HT1080 (cell line): ENCODE measurements at places on chromosomes 11 and 22.

DNA sequence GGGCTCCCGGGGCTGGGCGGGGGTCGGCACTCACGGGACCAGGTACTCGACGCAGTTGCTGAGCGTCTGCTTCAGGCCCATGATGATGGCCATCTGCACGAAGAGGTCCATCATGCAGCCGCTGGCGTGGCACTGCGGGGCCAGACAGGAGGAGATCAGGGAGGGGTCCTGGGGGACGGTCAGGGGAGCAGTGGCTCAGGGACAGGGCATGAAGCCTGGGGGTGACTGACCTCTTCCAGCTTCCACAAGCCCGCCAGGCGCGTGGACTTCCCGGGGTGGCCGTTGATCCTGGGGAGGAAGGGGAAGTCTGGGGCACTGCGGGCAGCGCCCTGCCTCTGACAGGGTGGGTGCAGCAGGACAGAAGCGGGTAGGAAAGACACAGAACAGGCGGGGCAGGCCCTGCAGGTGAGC lies 6.1 kb upstream of the SIGIRR start:
- DNase-seq = no peak

- DNase-seq = no peak
Observed at GRCh38 chr11:68524681-68525080, 64.1 kb downstream of the PPP6R3 start.

- peak; percentile 62 for DNase-seq
Observed at GRCh38 chr11:12123273-12123672, 12.9 kb downstream of the MICAL2 start.

DNA sequence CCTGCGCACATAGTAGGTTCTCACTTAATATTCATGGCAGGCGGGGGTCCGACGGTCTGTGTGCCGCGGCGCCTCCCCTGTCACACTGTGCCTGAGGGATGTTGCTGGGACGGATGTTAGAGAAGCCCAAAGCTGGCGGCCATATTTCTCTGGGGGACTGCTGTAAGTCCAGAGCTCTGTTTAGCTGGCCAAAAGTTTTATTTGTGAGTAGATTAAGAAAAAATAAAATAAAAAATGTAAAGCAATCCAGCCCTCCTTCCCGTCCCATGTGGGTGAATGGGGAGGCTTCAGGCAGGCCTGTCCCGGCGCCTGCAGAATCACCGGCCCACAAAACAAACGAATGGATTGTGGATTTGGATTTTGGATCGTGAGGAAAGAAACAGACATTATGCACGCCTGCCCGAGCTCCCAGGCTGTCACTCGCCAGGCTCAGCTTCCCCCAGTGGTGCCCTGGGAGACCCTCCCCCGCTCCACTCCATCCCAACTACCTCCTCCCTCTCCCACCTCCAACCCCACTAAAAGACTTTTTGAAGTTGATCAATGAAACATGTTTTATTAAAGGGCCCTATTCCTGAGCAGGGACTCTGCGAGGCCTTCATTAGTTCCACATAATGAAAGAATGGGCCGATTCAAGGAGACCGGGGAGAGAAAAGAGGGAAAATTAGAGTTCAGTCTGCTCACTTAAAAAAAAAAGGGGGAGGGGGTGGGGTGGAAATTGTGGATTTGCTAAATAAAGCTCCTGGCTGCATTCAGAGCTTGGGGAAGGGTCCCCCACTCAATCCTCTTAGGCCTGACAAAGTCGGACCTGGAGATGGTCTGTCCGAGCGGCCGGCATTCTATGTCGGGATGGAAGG lies 20.4 kb upstream of the SCUBE1 start:
- no peak for DNase-seq

- DNase-seq = no peak
Observed at GRCh38 chr11:111089759-111090158, 155.8 kb upstream of the POU2AF2 start.

DNA sequence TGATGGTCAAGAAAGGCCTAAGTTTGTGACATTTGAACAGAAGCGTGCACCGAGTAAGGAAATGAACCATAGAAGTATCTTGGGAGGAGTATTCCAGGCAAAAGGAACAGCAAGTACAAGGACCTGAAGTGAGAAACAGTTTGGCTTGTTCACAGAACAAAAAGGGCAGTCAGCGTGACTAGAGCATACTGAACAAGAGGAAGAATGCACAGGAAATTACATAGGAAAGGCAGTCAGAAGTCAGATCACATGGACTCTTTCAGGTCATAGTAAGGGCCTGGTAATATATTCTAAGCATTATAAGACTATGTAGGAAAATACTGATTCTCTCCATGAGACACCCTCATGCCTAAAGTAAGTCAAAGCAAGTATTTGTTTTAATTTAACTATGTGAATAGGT lies 52.3 kb upstream of the GAB2 start:
- DNase-seq = no peak

DNA sequence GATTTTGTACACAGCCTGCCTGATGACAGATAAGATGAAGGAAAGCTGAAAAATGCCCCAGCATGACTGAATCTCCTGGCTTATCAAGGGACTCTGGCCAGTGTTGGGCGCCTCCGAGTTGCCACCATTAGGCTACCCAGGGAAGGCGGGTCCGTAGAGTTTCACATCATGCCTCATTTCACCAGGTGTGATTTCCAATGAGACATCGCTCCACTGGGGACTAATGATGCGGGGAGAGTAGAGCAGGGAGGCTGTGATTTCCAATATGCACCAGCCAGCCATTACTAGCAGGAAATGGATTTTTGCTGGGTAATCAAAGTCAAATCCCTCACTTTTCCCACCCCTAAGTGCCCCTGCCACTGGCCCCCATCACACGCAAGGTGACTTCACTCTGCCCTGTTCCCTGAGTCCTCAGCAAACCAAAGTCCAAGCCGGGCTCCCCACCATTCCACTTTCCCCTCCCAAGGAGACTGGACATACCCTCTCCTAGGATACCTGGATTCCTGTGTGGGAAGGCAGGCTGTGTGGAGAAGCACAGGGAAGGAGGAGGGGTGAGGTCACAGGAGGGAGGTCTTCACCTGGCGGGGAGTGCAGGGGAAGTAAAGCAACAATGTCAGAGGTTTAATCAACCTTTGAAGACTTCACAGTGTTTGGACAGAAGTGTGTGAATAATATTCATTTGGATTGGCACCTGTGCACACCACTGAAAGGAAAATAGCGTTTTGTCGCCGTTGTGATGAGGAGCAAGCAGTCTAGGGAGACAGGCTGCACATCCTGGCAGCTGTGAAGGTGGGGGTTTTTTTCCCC lies 613.3 kb upstream of the CADM1 start:
- no peak for DNase-seq

DNA sequence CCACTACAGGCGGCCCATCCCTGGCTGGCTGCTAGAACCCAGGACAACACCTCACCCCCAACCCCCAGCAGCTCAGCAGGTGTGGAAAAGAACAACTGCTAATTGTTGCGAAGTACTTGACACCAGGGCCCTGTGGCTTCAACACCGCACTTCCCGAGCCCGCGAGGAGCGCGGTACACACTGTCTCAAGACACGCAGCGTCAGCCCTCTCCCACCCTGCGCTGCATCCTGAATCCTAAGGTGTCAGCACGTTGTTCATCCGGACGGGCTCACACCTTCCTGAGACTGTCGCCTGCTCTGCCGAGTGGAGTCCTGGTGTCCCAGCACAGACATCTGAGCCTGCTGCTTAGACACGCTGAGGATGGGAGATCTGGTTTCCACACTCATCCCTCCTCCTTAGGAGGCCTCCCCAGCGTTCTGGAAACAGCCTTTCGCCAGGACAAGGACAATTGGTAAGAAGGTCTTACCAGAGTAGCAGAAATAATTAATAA lies 1336.2 kb downstream of the BRD1 start:
- no peak for DNase-seq

GRCh38 chr11:72821920-72822799 lies 7.9 kb downstream of the ATG16L2 start:
- DNase-seq = no peak

DNA sequence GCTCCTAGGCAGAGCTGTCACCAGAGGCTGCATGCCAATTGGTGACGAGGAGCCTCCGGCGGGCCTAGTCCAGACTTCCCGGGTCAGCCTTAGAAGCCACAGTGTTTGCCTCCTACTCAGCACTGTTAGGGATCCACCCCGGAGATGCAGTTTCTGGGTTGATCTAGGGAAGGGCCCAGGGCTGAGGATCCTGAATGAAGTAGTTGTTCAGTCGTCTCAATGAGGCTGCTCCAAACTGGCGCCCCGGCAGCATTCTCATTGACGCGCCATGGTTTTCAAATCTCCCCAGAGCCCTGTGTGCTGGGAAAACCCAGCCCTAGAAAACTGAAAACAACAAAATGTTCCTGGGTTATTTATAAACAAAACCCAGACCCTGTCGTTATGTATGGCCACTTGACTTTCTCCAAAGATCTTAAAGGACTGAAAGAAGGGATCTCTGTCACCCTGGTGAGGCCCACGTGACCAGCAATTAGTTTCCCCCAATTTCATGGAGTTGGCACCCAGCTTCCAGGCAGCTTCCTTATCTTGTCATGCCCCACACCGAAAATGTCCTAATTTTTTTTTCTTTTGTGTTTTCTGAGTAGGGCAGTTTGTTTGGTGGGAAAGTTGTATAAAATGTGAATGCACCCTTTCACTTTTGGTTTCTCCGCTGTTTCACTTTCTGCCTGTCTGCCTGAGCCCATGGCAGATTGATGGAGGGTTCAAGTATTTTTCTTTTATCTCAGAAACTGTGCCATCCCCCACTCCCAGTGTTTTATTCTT lies 2.0 kb upstream of the EHD1 start:
- DNase-seq = no peak

GRCh38 chr22:30043161-30043560 lies 37.1 kb upstream of the HORMAD2 start:
- no peak for DNase-seq
